ENCODE measurements at places on chromosomes 3 and 15.

DNA sequence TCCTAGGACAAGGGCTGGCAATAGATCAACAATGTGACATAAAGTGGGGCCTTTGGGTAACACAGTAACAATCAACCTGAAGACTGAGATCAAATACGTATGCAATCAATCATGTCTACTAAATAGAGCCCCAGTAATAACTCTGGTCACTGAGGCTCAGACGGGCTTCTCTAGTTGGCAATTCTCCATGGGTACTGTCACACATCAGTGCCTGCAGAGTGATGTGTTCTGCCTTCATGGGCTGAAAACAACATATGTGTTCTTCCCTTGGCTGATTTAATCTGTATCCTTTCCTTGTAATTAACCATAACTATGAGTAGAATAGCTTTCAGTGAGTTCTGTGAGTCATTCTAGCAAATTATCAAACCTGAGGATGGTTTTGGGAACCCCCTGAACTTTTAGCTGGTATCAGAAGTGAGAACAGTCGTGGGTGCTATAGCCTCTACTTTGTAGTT is 113.6 kb downstream of the TMCO5A start:
- DNase-seq, result peak; percentile 77

DNA sequence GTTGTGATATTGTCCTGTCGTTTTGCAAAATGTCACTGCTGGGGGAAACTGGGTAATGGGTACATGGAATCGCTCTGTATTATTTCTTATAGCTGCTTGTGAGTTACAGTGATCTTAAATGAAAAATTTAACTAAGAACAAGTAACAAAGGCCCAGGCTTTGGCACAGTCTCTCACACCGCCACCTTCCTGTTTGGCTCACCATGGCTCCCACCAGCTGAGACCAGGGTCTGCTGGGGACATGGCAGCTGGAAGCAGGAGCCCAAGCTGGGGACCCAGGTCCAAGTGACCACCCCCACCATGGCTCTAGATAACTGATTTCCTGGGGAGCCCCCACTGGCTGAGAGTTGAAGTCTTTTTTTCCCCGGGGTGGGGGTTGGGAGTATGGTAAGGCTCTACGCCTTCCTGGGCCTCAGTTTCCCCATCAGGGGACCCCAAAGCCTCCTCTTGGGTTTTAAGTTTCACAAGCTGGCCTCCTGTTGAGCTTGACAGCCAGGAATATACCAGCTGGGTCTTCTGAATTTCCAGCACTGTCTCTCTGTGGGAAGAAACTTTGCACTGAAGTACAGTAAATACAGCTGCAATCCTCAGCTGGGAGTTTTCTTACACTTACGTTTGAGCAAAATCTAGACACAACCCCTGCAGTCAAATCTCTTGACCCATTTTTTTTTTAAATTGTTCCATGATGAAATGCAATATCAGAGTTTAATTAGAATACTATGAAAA is 26.1 kb downstream of the ABTB1 start:
- no peak for DNase-seq

- DNase-seq, result peak; percentile 52
Observed at GRCh38 chr3:172859041-172859440, 108.5 kb downstream of the ECT2 start.

DNA sequence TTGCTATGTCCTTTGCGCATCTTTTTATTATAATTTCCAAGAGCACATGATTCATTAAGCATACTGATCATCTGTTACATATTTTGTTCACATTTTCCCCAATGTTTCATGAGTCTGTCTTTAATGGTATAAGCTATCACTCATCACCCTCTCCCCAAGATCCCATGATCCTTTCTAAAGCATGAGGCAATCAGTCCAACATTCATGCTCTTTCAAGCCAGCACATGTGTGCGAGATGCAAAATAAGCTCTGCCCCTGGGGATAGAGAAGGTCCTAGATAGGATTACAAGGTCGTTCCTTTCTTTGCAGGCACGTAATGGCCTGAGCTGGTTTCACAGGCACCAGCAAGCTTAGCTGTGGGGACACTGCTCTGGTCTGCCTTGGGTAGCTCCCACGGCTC is 32.2 kb upstream of the B3GNT5 start:
- no peak for DNase-seq

- peak; percentile 38 for DNase-seq
Observed at GRCh38 chr3:169811631-169812331, 889 bp upstream of the LRRIQ4 start.

DNA sequence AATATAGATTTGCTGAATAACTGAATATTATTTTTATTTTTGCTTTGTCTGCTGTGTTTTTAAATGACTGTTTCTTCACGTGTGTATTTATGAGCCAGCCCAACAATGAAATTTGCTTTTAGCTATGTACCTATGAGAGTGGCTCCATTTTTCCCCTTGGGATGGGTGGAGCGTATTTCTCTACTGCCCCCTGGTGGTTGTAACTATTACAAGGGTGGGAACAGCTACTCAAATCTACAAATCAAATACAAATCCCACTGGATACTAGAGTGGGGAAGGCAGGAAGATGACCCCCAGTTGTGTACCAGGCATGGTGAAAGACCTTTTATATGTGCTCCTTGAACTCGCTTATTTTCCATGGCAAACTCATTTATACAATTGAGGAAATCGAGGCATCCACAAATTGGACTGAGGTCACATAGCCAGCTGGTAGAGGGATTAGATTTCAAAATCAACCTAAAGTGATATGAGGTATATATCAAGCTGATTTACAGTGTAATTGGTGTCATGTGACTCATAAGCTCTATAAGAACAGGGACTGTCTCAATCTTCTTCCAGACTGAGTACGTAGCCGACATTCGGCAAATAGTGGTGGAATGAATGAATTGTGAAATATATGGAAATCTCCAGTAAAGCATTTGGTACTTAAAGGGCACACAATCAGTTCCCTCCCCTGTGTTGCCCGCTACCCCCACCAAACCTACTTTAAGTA is 69.5 kb upstream of the VEPH1 start:
- DNase-seq, result peak; percentile 57

GRCh38 chr3:122100591-122101463 is 45.7 kb downstream of the CD86 start:
- no peak for DNase-seq

DNA sequence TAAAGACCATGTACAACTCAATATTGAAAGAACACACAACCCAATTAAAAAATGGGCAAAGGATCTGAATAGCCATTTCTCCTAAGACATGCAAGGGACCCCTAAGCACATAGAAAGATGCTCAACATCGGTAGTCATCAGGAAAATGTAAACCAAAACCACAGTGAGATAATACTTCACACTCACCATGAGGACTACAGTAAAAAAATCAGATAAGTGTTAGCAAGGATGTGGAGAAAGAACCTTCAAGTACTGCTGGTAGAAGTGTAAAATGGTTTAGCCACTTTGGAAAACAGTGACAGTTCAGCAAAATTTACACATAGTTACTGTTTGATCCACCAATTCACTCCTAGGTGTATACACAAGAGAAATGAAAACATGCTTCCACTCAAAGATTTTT is 30.1 kb upstream of the XIRP1 start:
- no peak for DNase-seq

- no peak for DNase-seq
Observed at GRCh38 chr15:92843326-92843725, 56.8 kb upstream of the CHD2 start.

DNA sequence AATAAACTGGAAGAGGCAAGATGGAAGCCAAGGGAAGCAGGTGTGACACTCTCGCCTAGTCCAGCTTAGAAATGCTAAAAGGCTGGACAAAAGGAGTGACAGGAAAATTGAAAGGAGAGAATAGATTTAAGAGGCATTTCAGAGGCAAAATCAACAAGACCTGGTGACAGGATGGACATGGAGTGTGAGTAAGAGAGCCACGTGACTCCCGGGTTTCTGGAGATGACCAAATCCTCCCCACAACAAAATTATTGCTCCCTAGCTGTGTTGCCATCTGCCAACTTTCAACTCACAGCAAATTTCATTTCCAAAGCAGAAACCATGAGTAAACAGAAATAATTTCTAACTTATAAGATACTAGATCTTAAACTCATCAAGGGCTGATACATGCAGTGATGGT is 52.6 kb downstream of the MTHFS start:
- no peak for DNase-seq

- peak; percentile 75 for DNase-seq
Observed at GRCh38 chr3:99562990-99563607, 75.3 kb upstream of the COL8A1 start.

- DNase-seq, result no peak
Observed at GRCh38 chr15:81660976-81661375, 287.0 kb upstream of the TMC3 start.

- no peak for DNase-seq
Observed at GRCh38 chr3:196235452-196236122, 19.3 kb downstream of the SLC51A start.

DNA sequence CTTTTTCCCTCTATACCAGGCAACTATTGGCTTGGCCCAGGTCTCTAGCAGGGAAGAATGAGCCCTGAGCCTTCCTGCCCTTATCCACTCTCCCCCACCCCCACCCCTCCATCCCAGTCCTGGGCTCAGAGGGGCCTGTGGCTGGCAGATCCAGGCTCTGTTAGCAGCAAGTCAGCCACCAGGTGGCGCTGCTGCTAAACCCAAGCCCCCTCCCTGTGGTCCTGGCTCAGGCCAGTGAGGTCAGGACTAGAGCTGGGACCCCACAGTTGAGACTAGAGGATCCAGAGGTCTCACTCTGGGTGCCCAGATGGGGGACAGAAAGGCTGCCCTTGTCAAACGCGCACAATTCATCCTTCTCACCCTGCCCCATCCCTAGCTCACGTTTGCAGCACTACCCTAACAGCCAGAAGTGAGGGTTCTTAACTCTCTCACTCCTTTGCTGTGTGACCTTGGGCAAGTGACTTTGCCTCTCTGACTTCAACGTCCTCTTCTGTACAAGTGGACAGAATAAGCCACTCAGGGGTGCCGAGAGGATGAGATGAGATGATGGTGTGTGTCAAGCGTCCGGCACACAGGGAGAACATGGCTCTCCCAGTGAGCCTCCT is 46.8 kb upstream of the SLC6A1 start:
- DNase-seq, result peak; percentile 40

DNA sequence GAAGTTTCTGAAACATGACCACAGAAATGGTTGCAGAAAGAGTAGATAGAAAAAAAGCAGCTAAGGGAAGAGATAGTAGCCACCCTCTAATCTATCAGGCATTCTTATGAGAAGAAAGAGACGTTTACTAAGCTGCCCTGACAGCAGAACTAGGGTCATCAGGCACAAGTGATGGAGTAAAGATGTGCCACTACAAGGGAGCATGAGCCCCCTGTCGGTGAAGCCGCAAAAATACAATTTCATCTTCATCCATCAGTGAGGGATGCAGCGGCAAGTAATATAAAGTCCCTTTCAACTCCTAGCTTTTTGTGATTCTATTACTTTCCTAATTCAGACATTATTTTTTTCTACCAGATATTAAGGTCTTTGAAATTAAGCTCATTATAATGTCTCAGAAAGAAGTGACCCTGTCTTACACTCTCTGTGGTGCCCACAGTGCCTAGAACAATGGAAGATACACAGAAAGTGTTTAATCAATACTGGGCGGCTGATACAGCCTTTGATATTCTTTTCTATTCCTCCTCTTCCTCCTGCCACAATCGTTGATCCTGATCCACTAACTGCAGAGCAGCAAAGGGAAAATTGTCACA is 651.6 kb downstream of the NTRK3 start:
- peak; percentile 23 for DNase-seq

DNA sequence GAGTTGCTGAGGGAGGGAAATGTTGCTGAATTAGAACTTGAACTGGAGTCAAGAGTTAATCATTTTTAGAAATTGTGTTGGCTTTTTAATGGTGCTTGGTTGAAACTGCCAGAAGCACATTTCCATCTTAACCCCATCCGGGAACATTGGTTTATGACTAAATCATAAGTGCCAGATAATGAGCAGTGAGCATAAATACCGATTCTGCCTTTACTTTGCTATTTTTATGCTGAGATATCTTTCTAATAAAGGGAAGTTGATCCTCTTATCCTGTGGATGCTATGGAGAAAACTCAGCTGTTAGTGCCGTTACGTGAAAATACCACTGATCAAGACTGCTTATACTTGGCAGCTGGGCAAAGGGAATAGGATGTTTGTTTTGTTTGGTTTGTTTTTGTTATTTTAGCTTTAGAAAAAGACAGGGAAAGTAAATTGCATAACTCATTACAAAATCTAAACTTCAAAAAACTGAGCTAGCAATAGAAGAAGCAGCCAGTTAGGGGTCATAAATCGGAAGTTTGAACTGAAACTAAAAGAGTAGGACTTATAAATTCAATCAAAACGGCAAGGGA is 813.1 kb downstream of the NAALADL2 start:
- DNase-seq, result peak; percentile 52

GRCh38 chr3:144831955-144832716 is 860.5 kb downstream of the DIPK2A start:
- no peak for DNase-seq
